CD8-positive, alpha-beta memory T cell (primary cell): ENCODE measurements at places on chromosomes 7 and 10.
A peak's percentile ranks its signal among the peaks of the same experiment; 100 is the strongest.

DNA sequence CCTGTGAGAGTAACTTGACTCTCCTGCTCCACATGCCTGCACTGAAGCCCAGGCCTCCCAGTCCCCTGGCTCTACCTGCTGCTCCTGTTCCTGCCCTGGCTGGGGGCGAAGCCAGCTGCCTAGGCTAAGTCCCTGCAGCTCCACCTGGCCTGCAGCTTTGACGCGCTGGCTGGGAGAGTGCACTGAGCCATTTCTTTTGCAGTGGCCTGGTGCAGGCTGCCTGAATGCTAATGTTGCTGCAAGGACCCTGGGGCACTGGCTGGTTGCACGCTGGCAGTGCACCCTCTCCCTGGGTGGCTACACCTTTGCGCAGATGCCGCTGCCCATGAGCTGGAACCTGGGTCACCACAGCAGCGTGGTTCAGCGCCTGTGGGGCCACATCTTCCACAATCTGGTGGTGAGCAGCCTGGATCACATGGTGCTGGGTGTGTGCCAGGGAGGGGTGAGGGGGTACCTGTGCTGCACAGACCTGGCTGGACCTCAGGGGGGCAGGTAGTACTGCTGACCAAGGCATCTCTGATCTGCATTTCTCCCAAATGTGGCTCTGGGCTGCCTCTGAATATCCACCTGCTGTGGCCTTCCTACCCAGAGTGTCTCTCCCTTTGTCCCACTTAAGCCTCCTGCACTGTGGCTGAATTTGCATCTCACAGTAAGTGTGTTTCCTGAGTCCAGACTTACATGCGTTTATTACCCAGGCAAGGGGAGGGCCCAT, 20.0 kb downstream of the IMPDH1 start:
- H3K27me3 ChIP-seq = no peaks in the 10 kb centered on the region
- no peak for DNase-seq
- H3K4me1 ChIP-seq = no peaks in the 10 kb centered on the region
- no peak overlapping the region for H3K27ac ChIP-seq
- H3K4me3 ChIP-seq = no peak overlapping the region
- peaks cover 4% of the 10 kb centered on the region for H3K36me3 ChIP-seq

- peaks cover 9% of the 10 kb centered on the region for H3K4me1 ChIP-seq
- no peaks in the 10 kb centered on the region for H3K27me3 ChIP-seq
- DNase-seq = no peak
- no peak overlapping the region for H3K4me3 ChIP-seq
Observed at GRCh38 chr10:11424456-11425295, 186.8 kb downstream of the USP6NL start.

- H3K27me3 ChIP-seq = no peaks in the 10 kb centered on the region
- H3K27ac ChIP-seq = no peak overlapping the region
- no peaks in the 10 kb centered on the region for H3K4me1 ChIP-seq
- no peak overlapping the region for H3K4me3 ChIP-seq
Observed at GRCh38 chr10:76643511-76643911, 994.1 kb downstream of the KCNMA1 start.

DNA sequence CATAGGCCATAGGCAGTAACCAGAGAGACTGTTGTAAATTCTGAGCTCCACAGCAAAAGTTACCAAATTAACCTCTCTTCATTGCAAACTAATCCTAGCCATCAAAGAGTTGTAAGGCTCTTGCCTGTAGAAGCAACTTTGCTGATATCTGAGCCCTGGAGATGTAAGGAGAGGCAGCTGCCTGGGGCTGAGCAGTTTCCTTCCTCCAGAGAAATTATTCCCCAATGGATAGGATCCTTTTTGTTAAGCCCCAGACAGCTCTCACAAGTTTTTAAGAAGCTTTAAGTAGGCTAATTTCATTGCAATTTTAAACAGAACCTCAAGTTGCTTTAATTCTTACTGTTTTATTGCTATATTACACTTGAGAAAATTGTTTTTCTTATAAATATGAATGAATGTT, 211.1 kb downstream of the GALNT17 start:
- H3K36me3 ChIP-seq = no peaks in the 10 kb centered on the region
- no peaks in the 10 kb centered on the region for H3K27me3 ChIP-seq
- no peak for DNase-seq
- H3K4me3 ChIP-seq = no peak overlapping the region
- H3K4me1 ChIP-seq = no peaks in the 10 kb centered on the region

GRCh38 chr10:125005312-125006187, 63.6 kb downstream of the ZRANB1 start:
- H3K27ac ChIP-seq = no peak overlapping the region
- DNase-seq = no peak
- H3K27me3 ChIP-seq = no peaks in the 10 kb centered on the region
- no peak overlapping the region for H3K4me3 ChIP-seq

- H3K27ac ChIP-seq = no peak overlapping the region
- no peak overlapping the region for H3K4me3 ChIP-seq
- no peaks in the 10 kb centered on the region for H3K4me1 ChIP-seq
- H3K36me3 ChIP-seq = no peaks in the 10 kb centered on the region
- H3K27me3 ChIP-seq = no peaks in the 10 kb centered on the region
- DNase-seq = no peak
Observed at GRCh38 chr7:151645311-151645710, 125.6 kb upstream of the RHEB start.

GRCh38 chr10:43671659-43672531, 23.2 kb upstream of the ZNF32 start:
- no peak overlapping the region for H3K4me3 ChIP-seq
- H3K27me3 ChIP-seq = peaks cover 8% of the 10 kb centered on the region
- no peaks in the 10 kb centered on the region for H3K36me3 ChIP-seq
- H3K27ac ChIP-seq = no peak overlapping the region
- H3K4me1 ChIP-seq = no peaks in the 10 kb centered on the region

- no peaks in the 10 kb centered on the region for H3K4me1 ChIP-seq
- no peak overlapping the region for H3K27ac ChIP-seq
- H3K4me3 ChIP-seq = no peak overlapping the region
- H3K27me3 ChIP-seq = no peaks in the 10 kb centered on the region
Observed at GRCh38 chr10:107415446-107415845, 250.9 kb upstream of the SORCS1 start.

GRCh38 chr7:102072636-102073209, 213.9 kb upstream of the SH2B2 start:
- no peak overlapping the region for H3K27ac ChIP-seq
- H3K27me3 ChIP-seq = no peaks in the 10 kb centered on the region
- H3K36me3 ChIP-seq = no peaks in the 10 kb centered on the region
- no peak overlapping the region for H3K4me3 ChIP-seq
- DNase-seq = no peak

GRCh38 chr10:131874991-131875451, 25.8 kb upstream of the PPP2R2D start:
- H3K27ac ChIP-seq = no peak overlapping the region
- peaks cover 4% of the 10 kb centered on the region for H3K4me1 ChIP-seq
- H3K4me3 ChIP-seq = no peak overlapping the region
- peak; percentile 43 for DNase-seq
- H3K27me3 ChIP-seq = peaks cover 5% of the 10 kb centered on the region

- H3K4me1 ChIP-seq = no peaks in the 10 kb centered on the region
- no peak overlapping the region for H3K27ac ChIP-seq
- no peaks in the 10 kb centered on the region for H3K36me3 ChIP-seq
- no peak for DNase-seq
- H3K4me3 ChIP-seq = no peak overlapping the region
Observed at GRCh38 chr7:132941905-132942304, 140.0 kb downstream of the CHCHD3 start.

- H3K27me3 ChIP-seq = no peaks in the 10 kb centered on the region
- H3K27ac ChIP-seq = no peak overlapping the region
- H3K4me3 ChIP-seq = no peak overlapping the region
- no peaks in the 10 kb centered on the region for H3K4me1 ChIP-seq
- DNase-seq = no peak
Observed at GRCh38 chr7:80760292-80760691, 121.8 kb downstream of the CD36 start.

- DNase-seq = no peak
- no peaks in the 10 kb centered on the region for H3K27me3 ChIP-seq
- H3K36me3 ChIP-seq = no peaks in the 10 kb centered on the region
- H3K4me1 ChIP-seq = no peaks in the 10 kb centered on the region
- H3K4me3 ChIP-seq = no peak overlapping the region
Observed at GRCh38 chr7:68752485-68753178, 845.6 kb upstream of the AUTS2 start.

DNA sequence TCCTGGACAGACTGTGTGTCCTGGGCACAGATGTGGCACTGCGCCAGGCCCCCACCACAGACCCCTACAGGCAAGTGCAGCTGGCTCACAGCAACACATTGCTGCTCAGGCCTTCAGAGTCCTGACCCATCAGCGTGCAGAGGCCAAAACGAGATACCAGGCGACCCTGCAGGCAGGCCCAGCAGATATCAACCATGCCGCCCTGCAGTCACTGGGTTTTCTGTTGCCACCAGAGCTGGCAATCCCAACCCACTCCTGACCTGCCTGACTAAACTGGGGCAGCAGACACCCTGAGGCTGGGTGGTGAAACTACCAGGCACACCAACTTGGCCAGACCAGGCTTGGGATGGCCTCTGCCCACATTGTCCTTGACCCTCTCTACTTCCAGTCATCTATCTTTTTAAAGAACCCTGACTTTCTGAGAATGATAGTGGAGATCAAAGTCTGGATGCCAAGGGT, 20.3 kb downstream of the ZCCHC24 start:
- H3K4me1 ChIP-seq = no peaks in the 10 kb centered on the region
- no peak overlapping the region for H3K4me3 ChIP-seq
- H3K27ac ChIP-seq = no peak overlapping the region

GRCh38 chr7:6640246-6640721, 3.2 kb downstream of the ZNF316 start:
- H3K4me3 ChIP-seq = no peak overlapping the region
- H3K27me3 ChIP-seq = no peaks in the 10 kb centered on the region
- DNase-seq = no peak
- H3K36me3 ChIP-seq = no peaks in the 10 kb centered on the region
- no peak overlapping the region for H3K27ac ChIP-seq
